Stimulated activated CD4-positive, alpha-beta T cell treated with anti-CD3 and anti-CD28 coated beads, Interleukin-4, amount 100 ng/mL, for 1 hour (primary cell): ENCODE measurements at places on chromosomes 11 and 22.
A peak's percentile ranks its signal among the peaks of the same experiment; 100 is the strongest.

GRCh38 chr11:11163669-11164333 lies 189.2 kb downstream of the CSNK2A3 start:
- DNase-seq, result no peak

- DNase-seq, result no peak
Observed at GRCh38 chr11:72352859-72353551, 81.3 kb downstream of the CLPB start.

- DNase-seq, result no peak
Observed at GRCh38 chr11:72799441-72799840, 5.6 kb upstream of the STARD10 start.

DNA sequence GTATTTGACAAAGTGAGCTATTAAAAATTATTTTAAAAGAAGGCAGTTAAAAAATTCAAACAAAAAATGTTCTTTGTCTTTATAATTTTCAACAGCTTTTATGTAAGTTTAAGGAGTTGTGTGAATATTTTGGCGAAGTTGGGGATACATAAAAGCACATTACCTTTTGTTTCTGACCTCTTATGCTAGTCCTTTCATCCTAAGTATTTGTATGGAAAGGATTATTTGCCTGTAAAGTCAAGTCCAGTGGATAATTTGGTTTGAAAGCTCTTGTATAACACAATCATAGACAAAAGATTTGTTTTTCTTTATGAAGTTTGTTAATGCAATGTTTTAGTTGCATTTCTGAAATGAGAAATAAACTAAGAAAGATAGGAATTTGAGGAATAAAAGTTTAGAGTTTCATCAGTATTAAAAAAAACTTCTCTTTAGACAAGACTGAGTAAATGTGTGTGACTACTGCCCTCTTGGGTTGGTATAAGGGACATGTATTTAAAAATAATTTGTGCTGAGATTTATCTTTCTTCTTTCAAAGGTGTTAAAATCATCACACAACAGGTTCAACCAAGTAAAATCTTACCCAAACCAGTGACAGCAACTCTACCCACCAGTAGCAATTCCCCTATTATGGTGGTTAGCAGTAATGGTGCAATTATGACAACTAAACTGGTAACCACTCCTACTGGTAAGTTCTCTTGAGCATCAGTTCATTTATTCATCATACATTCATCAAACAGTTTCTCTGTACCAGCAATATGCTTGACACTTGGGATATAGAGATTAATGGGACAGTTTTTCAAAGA lies 68.2 kb downstream of the EMSY start:
- no peak for DNase-seq

- no peak for DNase-seq
Observed at GRCh38 chr11:1162491-1163311, 4.9 kb downstream of the MUC5AC start.

- no peak for DNase-seq
Observed at GRCh38 chr11:14310679-14311078, 48.3 kb downstream of the RRAS2 start.

GRCh38 chr11:69563946-69564775 lies 76.8 kb upstream of the CCND1 start:
- DNase-seq, result no peak

- no peak for DNase-seq
Observed at GRCh38 chr11:79312617-79313529, 128.0 kb downstream of the TENM4 start.

GRCh38 chr11:78344676-78345075 lies 72.9 kb downstream of the GAB2 start:
- no peak for DNase-seq

DNA sequence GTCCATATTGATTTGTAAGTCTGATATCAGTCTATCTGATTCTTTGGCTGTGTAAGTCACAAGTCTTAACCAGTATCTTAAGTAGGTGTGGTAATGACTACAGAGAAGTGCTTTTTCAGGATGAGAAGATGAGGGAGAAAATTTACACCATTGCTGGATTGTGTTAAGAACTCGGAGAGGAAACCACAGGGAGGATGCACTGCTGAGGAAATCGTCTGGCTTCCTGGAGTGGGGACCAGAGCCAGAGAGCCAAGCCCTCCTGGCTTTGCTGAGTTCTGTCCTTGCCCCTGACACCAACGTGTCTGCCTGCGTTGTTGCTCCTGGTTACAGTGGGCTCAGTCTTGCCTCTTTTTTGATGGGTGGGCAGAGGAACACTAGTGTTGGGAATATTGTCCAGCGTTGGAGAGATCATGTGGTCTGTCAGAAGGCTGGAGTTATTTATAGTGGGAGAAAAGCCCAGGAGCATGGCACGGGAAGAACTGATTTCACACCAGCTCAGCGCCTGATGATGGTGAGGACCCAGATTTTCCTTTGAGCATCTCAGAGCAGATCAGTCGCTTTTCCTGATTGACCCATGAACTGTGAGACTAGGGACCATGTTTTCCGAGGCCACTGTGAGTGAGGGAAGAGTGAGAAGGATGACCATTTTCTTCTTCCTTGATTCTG lies 29.6 kb downstream of the MARK2 start:
- DNase-seq, result no peak

DNA sequence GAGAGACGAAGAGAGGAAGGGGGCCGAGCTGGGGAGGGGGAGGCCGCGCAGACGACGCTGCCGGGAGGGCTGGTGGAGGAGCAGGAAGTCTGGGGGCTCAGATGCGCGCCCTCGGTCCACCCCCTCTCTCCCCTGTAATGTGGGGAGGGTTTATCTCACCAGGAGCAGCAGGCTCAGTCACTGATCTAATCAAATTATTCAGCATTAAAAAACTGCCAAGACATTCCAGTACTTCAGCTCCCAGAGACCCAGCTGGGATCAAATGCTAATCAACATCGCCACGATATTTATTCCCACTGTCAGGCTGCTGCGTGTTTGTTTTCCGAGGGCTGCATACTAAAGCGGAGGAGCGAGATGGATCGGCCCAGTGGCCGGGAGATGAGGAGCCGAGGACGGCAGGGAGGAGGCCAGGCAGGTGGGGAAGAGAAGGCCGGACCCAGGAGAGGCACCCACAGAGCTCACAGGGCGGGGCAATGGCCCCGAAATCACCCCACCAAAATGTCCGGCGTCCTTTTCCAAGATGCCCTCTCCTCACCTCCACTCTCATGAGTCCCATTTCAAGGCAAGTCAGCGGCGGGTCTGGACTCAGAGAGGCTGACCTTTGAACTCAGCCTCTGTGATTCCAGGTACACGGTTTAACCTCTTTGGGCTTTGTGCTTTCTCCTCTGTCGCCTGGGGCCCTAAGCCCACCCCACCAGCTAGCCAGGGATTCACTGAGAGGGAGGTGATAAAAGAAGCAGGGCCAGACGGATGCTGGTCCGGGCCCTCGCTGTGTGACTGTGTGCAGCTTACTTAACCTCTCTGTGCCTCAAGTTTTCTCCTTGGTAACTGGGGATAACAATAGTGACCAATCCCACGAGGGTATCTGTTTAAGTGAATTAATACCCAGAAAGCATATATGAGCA lies 502.1 kb downstream of the MN1 start:
- DNase-seq, result no peak

GRCh38 chr22:18088825-18089568 lies 11.2 kb downstream of the PEX26 start:
- peak; percentile 29 for DNase-seq

GRCh38 chr22:44266796-44267760 lies 45.7 kb downstream of the SHISAL1 start:
- no peak for DNase-seq

GRCh38 chr11:40170078-40170477 lies 1289.4 kb downstream of the LRRC4C start:
- no peak for DNase-seq

GRCh38 chr22:29073618-29074275 lies 912 bp downstream of the KREMEN1 start:
- DNase-seq, result peak; percentile 20

DNA sequence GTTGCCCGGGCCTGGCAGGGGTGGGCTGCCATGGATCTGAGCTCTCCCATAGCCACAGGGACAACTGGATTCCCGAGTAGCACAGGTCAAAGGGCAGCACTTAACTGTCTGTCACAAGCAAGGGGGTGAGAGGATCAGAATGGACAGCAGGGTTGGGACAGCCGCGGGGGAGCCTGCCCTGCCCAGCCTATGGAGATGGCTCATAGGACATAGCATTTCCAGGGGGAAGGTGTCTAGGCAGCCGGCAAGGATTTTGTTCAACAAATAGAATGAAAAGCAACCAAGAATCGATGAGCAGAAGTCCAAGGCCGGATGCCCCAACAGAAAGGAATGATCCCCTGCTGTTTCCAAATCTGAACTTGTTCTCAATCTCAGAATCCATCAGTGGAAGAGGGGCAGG lies 92.9 kb downstream of the RPS6KA4 start:
- no peak for DNase-seq

DNA sequence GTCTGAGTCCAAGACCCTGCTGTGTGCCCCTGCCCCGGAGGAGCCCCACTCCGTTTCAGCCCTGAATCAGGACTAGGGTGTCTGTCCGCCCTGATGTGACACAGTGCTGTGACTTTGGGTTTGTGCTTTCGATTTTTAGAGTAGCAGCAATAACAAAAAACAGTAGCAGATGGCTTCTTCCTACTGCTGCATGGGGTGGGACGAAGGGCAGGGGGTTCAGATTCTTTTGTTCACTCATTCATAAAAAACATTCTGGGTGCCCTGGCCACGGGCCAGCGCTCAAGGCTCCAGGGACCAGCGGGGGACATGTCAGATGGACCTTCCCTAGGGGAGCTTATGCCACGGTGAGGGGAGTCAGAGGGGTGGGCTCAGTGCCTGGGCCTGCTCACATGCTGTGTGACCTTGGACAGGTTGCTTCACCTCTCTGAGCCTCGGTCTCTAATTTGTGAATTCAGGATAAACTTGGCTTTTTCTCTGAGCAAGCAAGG lies 24.6 kb upstream of the PRR5 start:
- DNase-seq, result no peak

- DNase-seq, result no peak
Observed at GRCh38 chr11:81959341-81959740, 774.3 kb downstream of the FAM181B start.

DNA sequence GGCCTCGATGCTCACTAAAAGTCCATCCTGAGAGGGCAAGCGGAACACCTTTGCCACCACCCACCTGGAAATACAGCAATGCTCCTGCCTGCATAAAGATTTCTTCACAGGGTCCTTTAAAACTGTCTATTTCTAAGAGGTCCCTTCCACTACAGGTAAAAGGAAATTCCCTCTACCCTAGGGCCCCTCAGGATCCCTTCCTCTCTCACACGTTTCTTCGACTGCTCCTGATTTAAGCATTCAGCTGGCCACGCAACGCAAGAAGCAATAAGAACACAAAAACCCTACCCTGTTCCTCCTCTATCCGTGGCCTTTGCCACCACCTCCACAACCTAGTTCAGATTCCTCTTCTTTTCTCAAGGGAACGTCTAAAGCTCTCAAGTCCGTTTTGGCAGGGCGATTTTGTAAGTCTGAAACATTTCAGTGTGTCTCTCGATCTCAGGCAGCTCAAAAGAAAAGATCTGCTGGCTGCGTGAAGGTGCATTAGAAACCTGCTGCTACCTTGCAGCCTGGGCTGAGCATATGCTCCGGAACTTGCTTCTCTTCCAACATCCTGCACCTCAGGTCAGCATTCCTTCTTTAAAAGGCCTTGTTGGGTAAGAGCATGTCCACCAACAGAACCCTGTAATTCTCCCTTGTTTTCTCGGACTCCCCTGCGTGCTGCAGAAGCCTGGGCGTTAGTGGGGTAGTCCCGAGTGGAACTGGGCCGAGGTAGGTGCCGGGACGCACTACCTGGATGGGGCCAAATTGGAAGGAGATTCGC lies 1.6 kb downstream of the LGR4 start:
- no peak for DNase-seq

DNA sequence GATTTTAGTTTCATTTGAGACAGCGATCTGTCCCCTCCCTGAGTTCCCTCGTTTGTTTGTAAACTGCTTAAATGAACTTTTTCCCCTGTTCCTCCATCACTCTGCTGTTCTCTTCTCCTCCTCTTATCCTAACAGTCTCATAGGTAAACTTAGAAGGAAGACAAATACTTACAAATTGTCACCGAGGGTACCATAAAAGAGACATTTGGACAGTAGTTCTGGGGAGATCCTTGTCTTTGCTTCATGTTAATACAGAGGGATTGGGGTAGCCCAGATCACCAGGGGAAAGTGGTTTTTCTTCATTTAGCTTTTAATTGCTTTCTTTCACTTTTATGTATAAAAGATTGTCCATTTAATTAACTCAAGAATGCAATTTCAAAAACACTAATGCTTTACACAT lies 46.1 kb downstream of the ZBTB16 start:
- no peak for DNase-seq

GRCh38 chr11:14619603-14620531 lies 23.7 kb upstream of the PDE3B start:
- DNase-seq, result no peak

DNA sequence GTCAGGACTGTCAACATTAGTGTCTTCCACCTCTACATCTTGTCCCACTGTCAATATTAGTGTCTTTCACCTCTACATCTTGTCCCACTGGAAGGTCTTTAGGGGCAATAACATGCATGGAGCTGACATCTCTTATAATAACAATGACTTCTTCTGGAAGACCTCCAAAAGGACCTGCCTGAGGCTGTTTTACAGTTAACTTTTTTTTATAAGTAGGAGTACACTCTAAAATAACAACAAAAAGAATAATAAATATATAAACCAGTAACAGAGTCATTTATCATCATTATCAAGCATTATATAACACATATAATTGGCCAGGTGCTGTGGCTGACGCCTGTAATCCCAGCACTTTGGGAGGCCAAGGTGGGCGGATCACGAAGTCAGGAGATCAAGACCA lies 57.5 kb downstream of the PAK1 start:
- no peak for DNase-seq

- no peak for DNase-seq
Observed at GRCh38 chr11:35785287-35786167, 123.0 kb downstream of the TRIM44 start.

GRCh38 chr22:42587588-42588175 lies 27.0 kb downstream of the POLDIP3 start:
- no peak for DNase-seq

DNA sequence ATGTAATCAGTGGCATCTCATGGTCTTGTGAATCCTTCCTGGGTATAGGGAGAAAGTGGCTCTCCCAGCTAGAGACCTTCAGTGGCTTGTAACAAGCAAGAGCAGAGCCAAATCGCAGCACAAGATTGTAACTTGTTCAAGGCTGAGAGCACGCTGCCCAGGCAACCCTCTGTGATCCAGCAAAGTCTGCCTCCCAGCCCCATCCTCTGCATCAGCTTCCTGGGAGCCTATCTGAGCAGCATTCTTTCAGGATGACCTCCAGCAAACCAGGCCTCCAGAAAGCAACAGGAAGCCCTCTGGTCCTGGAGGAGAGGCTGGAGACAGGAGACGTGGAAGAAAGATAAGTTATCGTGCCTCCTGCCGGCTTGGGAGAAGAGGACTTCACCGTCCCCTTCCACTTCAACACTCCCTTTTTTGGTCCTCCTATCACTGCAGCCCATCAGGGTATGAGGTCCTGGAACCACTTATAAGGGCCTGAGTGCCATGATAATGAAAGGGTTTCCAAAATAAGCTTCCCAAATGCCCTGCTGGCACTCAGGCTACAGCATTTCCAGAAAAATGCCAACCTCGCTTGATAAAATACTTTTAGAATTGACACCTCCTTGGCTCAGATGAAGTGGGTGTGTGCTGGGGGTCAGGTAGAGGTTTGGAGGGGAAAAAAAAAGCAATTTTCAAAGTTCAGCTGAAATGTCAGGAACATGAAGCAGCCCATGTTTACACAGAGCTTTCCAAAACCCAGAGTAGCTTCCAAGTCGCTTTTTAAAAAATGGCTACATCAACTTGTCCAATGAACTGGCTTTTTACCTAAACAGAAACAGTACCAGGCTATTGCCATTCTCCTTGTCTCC lies 80.2 kb downstream of the PLEKHA7 start:
- no peak for DNase-seq
